ENCODE measurements at places on chromosomes 11 and 22.

- no peak overlapping the region for H3K27ac ChIP-seq
- peaks cover 59% of the 10 kb centered on the region for H3K27me3 ChIP-seq
- no peak for DNase-seq
- H3K36me3 ChIP-seq: no peaks in the 10 kb centered on the region
- no peaks in the 10 kb centered on the region for H3K4me1 ChIP-seq
- H3K4me3 ChIP-seq: no peak overlapping the region
Measured at GRCh38 chr22:32808038-32808445, 6.5 kb downstream of the TIMP3 start.

- H3K27ac ChIP-seq: no peak overlapping the region
- DNase-seq: no peak
- H3K4me1 ChIP-seq: peaks cover 3% of the 10 kb centered on the region
- no peak overlapping the region for H3K4me3 ChIP-seq
- no peaks in the 10 kb centered on the region for H3K27me3 ChIP-seq
Measured at GRCh38 chr22:25096638-25097405, 102.8 kb upstream of the CRYBB3 start.

- H3K27me3 ChIP-seq: no peaks in the 10 kb centered on the region
- H3K36me3 ChIP-seq: peaks cover 47% of the 10 kb centered on the region
- no peaks in the 10 kb centered on the region for H3K4me1 ChIP-seq
- DNase-seq: no peak
Measured at GRCh38 chr22:29744902-29745301, 21.9 kb downstream of the ZMAT5 start.

DNA sequence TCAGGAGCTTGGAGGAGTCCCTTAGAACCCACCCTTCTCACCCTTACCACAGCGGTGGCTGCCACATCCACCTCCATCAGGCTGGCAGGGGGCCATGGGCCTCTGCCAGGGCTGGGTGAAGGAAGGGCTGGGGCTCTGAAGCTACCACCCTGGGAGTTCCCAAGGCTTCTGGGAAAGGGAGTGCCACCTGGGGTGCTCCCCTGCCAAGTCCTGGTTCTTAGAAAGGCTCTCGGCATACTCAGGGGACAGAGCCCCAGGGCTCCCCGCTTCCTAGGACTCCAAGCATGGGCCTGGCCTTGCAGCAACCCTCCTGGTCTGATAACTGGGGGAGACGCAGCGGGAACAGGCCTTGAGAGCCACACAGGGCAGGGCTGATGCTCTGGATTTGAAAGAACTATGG is 438 bp upstream of the PLA2G3 start:
- DNase-seq: no peak
- H3K36me3 ChIP-seq: no peaks in the 10 kb centered on the region
- H3K27ac ChIP-seq: no peak overlapping the region
- H3K27me3 ChIP-seq: peaks cover 8% of the 10 kb centered on the region
- H3K4me3 ChIP-seq: no peak overlapping the region
